ENCODE measurements at places on chromosomes 5 and 9.

- DNase-seq: no peak
Measured at GRCh38 chr5:110916381-110917049, 155.0 kb upstream of the TSLP start.

GRCh38 chr5:73370095-73370494, 78.5 kb downstream of the FOXD1 start:
- DNase-seq: no peak

DNA sequence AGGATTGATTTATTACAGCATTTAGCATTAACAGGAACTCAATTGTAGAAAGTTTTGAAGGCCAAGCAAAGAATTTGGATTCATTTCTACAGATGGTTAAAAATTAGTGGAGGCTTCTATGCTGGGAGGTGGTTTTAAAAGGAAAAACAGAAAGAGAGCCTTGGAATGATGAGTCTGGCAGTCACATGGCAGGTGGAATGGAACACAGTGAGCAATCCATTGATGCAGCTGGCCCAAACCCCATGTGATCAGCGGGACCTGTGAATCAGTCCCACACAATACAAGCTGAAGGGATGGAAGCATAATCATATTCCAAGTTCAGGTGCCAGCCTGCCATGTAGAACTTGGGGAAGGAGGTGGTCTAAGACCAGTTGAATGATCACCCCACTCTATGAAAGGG, 147.9 kb downstream of the PIP5K1B start:
- DNase-seq: no peak

- DNase-seq: no peak
Measured at GRCh38 chr9:92661127-92661526, 8.8 kb downstream of the IPPK start.

DNA sequence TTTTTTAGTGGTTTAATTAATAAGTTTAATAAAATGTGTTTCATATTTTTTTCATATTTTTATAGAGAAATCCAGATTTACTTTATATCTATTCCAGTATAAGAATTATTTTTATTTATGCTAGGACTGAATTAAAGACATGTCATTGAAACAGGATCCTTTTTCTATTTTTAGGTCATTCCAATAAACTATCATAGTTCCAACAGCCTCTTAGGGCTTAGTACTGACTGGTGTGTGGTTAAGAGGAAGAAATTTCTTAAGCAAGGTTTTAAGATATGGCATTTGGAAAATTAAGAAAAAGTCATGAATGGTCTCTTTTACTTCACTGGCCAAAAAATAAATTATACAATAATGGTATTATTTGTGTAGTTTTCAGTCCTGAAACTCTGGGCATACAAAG, 31.2 kb upstream of the PRR16 start:
- no peak for DNase-seq

GRCh38 chr9:128636024-128636390, 20.6 kb downstream of the DYNC2I2 start:
- DNase-seq: no peak

DNA sequence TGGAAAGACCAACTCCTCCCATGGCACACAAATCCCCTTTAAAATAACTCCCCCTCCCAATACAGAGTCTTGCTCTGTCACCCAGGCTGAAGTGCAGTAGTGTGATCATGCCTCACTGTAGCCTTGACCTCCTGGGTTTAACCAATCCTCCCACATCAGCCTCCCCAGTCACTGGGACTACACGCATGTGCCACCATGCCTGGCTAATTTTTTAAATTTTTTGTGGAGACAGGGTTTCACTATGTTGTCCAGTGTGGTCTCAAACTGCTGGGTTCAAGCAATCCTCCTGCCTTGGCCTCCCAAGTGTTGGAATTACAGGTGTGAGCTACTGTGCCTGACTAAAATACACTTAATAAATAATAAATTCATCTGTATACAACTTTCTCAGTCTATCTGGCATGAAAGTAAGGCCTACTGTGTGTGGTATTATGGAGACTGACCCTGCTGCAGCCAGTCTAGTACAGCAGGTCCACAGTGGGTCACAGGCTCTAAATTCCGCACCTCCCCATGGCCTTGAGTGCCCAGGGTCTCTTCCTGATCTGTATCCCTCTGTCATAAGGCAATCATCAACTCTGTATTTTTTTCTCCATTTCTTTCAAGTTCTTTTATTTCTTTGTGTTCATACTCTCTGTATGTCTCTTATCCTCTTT, 169.4 kb downstream of the MAPKAP1 start:
- no peak for DNase-seq

- DNase-seq: no peak
Measured at GRCh38 chr9:132749306-132749705, 79.0 kb downstream of the GTF3C4 start.

DNA sequence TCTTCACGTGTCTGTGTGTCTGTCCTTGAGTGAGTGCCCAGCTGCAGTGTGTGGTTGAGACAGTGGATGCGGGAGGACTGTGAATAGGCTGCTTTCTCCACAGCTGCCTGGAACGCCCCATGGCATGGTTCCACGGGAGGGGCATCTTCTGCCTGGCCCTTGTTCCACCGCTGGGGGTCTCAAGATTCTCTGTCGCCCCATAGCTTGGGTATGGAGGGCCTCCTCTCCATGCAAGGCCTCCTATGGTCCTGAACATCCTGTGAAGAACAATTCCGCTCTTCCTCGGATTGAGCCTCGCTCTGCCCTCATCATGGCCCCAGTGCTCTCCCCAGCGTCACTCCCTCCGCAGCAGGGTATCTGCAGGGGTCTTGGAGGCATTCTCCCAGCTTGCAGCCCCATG, 36.1 kb downstream of the COL5A1 start:
- DNase-seq: no peak

DNA sequence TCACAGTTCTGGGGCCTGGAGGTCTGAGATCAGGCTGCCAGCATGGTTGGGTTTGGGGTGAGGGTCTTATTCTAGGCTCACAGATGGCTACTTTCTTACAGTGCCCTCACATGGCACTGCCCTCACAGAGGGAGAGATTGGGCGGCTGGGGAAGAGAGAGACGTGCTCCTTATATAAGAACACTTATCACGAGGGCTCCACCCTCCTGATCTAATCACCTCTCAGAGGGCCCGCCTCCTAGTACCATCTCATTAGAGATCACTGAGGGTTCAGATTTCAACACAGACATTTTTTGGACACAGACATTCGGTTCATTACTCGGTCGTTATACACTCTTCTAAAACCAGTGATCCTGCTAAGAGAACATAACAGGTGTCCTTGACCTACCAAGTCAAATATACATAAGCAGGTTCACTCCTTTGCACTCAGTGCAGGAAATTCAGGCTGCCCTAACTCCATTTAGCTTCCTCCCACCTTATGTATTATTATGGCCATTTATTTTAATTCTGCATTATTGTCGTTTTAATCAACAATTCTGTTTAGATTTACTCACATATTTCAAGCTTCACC, 121.7 kb downstream of the ICE1 start:
- DNase-seq: no peak

DNA sequence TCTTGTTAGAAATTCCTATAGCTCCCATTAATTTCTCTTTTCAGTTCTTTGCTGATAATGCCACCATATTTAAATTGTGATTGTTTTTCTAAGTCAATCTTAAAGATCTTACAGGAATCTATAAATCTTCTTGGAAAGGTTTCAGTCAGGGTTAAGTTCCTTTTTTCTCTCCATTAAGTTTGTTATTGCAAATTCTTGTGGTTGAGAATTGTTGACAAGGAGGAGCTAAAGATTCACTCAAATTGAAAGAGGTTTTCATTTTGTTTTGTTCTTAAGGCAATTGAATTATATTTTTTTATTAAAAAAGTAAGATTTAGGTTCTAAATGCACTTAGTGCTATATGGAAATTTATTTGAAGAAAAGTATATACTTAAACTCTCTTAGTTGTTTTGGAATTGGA, 213.4 kb downstream of the PRR16 start:
- no peak for DNase-seq

GRCh38 chr5:32103521-32103920, 70.6 kb downstream of the GOLPH3 start:
- no peak for DNase-seq

- DNase-seq: no peak
Measured at GRCh38 chr9:27792971-27793689, 219.8 kb upstream of the C9orf72 start.

DNA sequence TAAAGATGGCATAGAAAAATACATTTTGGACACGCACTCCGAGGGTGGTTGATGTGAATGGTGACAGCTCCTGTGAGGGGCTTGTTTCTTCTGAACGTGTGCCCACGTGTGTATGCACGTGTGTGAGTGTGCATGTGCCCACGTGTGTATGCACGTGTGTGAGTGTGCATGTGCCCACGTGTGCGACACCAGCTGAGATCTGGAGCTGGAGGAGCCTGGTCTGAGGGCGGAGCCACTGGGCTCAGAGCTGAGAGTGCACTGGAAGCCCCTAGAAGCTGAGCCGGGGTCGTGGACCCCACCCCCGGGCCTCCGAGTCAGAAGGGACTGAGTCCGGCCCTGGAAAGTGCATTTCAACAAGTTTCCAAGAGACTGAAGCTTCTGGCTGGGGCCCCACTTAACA, 282.5 kb upstream of the IRX4 start:
- no peak for DNase-seq

DNA sequence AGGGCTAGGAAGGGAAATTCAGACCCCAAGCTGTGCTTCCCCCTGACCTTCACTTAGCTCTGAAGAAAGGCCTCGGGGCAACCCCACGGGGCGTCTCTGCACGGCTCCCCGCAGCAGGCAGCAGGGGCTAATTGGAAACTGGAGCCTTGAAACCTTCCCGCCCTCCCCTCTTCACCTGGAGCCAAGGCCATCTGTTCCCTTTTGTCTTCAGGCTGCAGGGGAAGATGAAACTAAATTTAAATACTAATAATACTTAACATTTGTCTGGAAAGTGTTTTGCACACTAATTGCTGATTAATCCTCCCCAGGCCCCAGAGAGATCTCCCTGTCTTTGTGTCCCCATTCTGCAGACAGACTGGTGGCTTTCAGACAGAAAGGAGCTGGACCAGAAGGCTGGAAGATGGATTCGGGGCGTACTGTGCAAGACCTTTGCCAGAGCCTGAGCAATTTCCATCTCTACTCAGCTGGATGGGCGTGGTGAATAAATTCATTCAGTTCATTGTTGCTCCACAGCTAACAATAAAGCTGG, 34.1 kb upstream of the CPLX2 start:
- no peak for DNase-seq

DNA sequence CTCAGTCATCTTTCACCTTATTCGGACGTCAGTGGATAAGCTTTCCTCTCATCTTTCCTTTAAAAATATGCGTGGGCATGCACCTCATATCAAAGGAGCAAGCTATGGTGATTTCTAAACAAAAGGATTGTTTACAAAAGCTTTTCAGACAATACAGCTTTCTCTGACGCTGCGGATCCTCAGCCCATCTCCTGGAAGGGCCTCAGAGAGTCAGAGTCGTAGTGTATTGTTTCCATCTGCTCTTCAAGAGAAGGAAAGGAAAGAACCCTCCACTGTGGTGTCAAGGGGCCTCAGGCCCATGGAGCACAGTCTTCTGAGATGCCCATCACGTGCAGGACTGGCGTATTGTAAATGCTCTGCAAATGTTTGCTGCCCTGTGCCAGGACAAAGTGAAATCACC, 163.4 kb upstream of the MAP1B start:
- no peak for DNase-seq

GRCh38 chr5:59330680-59331079, 562.8 kb downstream of the PDE4D start:
- DNase-seq: no peak

DNA sequence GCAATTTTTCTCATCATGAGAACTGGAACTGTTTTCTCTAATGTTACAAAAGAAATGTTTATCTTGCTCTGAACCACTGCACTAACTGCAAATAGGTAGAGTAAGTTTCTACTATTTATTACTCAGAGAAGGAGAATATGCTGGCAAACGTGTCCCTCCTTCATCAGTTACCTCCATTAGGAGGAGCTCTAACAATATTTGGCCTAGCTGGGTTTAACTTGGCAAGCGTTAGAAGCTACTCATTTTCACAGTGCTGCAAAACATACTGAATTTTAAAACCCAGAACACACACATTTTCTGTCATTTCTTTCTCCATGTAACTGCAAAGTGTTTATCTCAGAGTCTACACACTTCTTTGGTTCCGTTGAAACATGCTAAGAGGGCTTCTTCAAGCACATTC, 101.0 kb upstream of the GABRG2 start:
- DNase-seq: no peak

DNA sequence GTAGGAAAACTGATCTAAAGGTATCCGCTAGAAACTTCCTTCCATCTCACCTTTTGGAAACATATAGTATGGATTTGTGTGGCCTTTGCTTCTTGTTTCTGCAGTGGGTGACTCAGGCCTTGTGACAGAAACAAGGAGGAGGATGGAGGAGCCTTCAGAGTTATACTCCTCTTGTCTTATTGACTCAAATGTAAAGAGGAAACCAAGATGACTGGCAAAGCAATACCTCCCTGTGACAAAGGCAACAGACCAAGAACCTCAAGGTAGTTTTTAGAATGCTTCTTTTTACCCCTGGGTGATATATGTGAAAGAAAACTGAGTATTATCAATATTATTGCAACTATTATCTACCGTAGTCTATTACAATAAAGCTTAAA, 123.3 kb upstream of the SLIT3 start:
- no peak for DNase-seq

DNA sequence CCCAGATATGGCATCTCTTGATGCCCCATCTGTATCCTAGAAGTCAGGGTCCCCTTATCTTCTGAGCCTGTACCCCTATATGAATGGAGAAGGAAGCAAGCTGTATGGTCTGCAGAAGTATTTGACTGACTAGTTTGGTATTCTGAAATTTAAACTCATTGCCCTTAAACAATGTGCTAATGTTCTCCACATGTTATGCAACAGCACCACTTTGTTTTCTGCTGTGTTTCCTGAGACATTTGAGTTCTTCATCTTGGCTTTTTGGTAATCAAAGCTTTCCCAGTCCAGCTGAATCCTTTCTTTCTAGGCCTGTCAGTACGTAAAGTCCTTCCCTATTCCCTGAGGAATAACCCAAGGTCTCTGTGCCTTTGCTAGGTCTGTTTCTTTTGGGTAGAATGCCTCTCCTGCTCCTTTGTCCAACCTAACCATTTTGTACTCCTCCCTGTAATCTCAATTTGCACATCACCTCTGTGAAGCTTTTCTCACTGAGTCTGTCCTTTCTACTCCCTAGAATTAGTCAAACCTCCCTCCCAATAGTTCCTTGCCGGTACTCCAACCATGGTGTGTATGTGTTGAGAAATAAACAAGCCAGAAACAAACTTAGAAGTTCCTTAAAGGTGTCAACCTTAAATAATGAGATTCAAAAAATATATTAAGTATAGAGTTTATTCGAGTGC, 72.1 kb upstream of the HSPB3 start:
- DNase-seq: no peak

GRCh38 chr5:148685520-148686134, 31.3 kb upstream of the HTR4 start:
- no peak for DNase-seq

DNA sequence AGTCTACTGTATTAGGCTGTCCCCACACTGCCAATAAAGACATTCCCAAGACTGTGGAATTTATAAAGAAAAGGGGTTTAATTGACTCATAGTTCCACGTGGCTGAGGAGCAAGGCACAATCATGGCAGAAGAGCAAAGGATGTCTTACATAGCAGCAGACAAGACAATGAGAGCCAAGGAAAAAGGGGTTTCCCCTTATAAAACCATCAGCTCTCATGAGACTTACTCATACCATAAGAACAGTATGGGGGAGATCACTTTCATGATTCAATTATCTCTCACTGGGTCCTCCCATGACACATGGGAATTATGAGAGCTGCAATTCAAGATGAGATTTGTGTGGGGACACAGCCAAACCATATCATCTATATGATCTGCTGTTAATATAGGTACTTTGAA, 14.8 kb upstream of the FSTL4 start:
- no peak for DNase-seq

- DNase-seq: no peak
Measured at GRCh38 chr9:13845460-13845859, 468.5 kb downstream of the NFIB start.

- DNase-seq: no peak
Measured at GRCh38 chr5:91328743-91329142, 54.4 kb downstream of the ARRDC3 start.
